Epithelial cell of alveolus of lung (primary cell): ENCODE measurements at places on chromosomes 1 and 21. TPM values are rescaled to one million over a fixed set of nuclear protein-coding genes. Genes with fewer than 3 reads are reported as not detected.

The LCE1F gene
- not detected in 2 replicates for total RNA-seq

The ATP1B1 gene
- 15.5 and 32.1 TPM in 2 replicates for total RNA-seq

The THBS3 gene
- 15.5 and 19.9 TPM in 2 replicates for total RNA-seq

The ATP1A4 gene
- total RNA-seq, result not detected in 2 replicates

The PRR9 gene
- not detected in 2 replicates for total RNA-seq

The ADAMTS4 gene
- total RNA-seq, result 7.4 and 11.0 TPM in 2 replicates

The HFM1 gene
- 0.08 and 0.39 TPM in 2 replicates for total RNA-seq

The KCNJ9 gene
- not detected in 2 replicates for total RNA-seq

The OR14A16 gene
- total RNA-seq, result not detected in 2 replicates

The GNAI3 gene
- 7.4 and 10.5 TPM in 2 replicates for total RNA-seq

The MTMR11 gene
- total RNA-seq, result 6.9 and 9.5 TPM in 2 replicates

The SYTL1 gene
- total RNA-seq, result 0.32 and 2.2 TPM in 2 replicates

The CASZ1 gene
- total RNA-seq, result 0.13 and 0.16 TPM in 2 replicates

The PRAMEF5 gene
- not detected in 2 replicates for total RNA-seq

The MEX3A gene
- 7.0 and 15.8 TPM in 2 replicates for total RNA-seq

The TMEM125 gene
- total RNA-seq, result 0.13 TPM in 1 of 2 replicates, not detected in the other

The UBASH3A gene
- total RNA-seq, result not detected in 2 replicates

The ADCY10 gene
- 0.78 and 1.2 TPM in 2 replicates for total RNA-seq

The PALMD gene
- total RNA-seq, result 0.13 and 1.1 TPM in 2 replicates

The CAMSAP2 gene
- 16.0 and 26.5 TPM in 2 replicates for total RNA-seq

The AGTRAP gene
- 69.1 and 140 TPM in 2 replicates for total RNA-seq

The FNDC5 gene
- total RNA-seq, result 0.13 and 0.24 TPM in 2 replicates

The RGL1 gene
- 12.3 and 21.4 TPM in 2 replicates for total RNA-seq

The PGLYRP3 gene
- total RNA-seq, result not detected in 2 replicates

The PYHIN1 gene
- total RNA-seq, result not detected in 2 replicates

The CTSE gene
- total RNA-seq, result 0.13 TPM in 1 of 2 replicates, not detected in the other

The F5 gene
- total RNA-seq, result under 0.01 TPM in 1 of 2 replicates, not detected in the other

The PAX7 gene
- not detected in 2 replicates for total RNA-seq

The PTGER3 gene
- 0.16 and 0.39 TPM in 2 replicates for total RNA-seq

The SPRR2A gene
- total RNA-seq, result not detected in 2 replicates

The NEXN gene
- 9.1 and 10.9 TPM in 2 replicates for total RNA-seq

The DDAH1 gene
- total RNA-seq, result 6.0 and 27.3 TPM in 2 replicates

The AXDND1 gene
- total RNA-seq, result not detected in 2 replicates

The EPHA10 gene
- total RNA-seq, result not detected in 2 replicates

The HRNR gene
- total RNA-seq, result not detected in 2 replicates

The ASCL5 gene
- total RNA-seq, result not detected in 2 replicates

The ANGPTL3 gene
- not detected in 2 replicates for total RNA-seq

The VANGL2 gene
- total RNA-seq, result 2.6 and 7.6 TPM in 2 replicates

The INTS3 gene
- 18.9 and 20.7 TPM in 2 replicates for total RNA-seq

The BMP8B gene
- 0.08 TPM in 1 of 2 replicates, not detected in the other for total RNA-seq

The CYYR1 gene
- total RNA-seq, result 1.4 and 4.2 TPM in 2 replicates

The SLC25A34 gene
- 0.26 and 0.96 TPM in 2 replicates for total RNA-seq

The FCAMR gene
- not detected in 2 replicates for total RNA-seq

The CFHR3 gene
- 0.24 TPM in 1 of 2 replicates, not detected in the other for total RNA-seq

The RIMKLA gene
- total RNA-seq, result 0.13 TPM in 1 of 2 replicates, not detected in the other

The CD34 gene
- total RNA-seq, result 0.26 and 2.1 TPM in 2 replicates

The PROK1 gene
- total RNA-seq, result not detected in 2 replicates

The MTARC2 gene
- total RNA-seq, result 4.1 and 10.0 TPM in 2 replicates

The MPL gene
- total RNA-seq, result not detected in 2 replicates

The RSPH1 gene
- not detected in 2 replicates for total RNA-seq
